Stimulated activated CD4-positive, alpha-beta T cell treated with anti-CD3 and anti-CD28 coated beads, TNF-alpha, amount 100 ng/mL, for 1 hour (primary cell): ENCODE measurements at places on chromosomes 2 and 18.

DNA sequence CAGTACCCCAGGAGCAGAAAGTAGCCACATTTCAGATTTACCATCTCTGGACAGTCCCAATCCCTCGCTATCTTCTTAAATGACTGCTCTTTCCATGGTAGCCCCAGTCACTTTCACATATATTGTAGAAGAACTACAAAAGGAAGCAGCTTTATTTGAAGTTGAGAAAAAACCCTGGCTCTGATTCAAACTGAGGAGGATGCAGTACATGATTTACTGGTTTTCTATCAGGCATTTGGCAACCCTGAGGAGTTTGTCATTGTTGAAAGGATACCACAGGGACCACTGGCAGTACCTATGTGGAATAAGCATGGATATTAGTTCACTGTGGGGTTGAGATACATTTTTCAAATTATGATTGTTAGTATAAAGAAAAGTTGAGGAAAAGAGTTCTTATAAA, 640.9 kb upstream of the SETBP1 start:
- DNase-seq, result no peak

DNA sequence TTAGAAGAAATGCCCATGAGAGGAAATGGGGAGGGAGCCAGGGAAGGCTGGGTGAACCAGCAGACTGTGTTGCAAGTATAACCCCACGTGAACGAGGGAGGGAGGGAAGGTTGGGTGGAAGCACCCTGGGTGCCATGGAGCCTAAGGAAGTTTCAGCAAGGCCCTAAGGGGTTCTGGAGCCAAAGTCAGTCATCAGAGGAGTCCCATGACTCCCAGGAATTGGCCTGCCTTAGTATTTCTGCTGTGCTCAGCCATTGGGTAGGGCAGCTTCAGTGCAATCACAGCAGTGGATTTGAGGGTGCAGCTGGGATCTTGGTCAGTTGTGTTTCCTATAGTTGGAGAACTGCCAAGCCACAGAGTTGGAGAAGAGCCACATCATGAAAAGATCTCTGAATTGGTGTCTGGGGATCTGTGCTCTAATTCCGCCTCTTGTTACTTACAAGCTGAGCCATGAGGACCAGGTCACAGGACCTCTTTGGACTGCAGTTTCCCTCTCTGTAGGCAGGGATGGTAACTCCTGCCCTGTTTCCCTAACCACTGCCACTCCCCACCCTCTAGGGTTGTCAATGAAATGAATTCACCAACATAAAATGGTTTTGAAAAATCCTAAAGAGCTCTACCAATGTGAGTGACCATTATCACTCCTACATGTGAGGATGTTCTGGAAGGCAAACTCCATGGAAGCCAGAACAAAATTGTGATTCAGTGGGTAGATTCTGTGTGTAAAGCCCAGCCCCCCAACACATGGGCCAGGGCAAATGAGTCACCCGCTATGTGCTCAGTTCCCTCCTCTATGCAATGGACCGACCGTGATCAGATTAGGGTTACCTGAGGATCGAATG, 108.9 kb downstream of the CLIP4 start:
- no peak for DNase-seq

- DNase-seq, result no peak
Measured at GRCh38 chr2:235597081-235597615, 103.3 kb downstream of the AGAP1 start.

DNA sequence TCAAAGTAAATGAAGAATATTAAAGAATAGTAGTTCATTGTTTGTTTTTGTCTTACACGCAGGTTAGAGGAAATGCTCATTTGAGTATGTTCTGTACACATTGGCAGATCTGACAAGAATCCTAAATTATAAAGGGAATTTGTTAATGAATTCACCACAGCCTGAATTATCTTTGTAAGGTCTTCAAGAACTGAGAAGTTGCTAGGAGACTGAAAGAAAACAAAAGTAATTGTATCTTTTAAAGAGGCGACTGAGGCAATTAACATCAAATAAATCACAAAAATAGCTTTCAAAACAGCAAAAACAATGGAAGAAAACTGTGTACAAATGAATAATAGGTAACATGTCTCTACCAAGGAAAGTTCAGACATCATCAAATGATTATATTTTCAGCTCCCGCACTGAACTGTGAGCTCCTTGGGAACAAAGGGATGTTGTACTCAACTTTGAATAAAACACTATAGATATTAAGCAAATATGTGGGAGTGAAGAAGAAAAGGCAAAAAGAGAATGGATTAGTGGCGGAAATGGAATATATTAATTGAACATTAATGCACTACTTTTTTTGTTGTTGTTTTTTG, 51.7 kb upstream of the ATIC start:
- DNase-seq, result no peak

GRCh38 chr18:37161491-37161890, 332.6 kb downstream of the KIAA1328 start:
- no peak for DNase-seq

DNA sequence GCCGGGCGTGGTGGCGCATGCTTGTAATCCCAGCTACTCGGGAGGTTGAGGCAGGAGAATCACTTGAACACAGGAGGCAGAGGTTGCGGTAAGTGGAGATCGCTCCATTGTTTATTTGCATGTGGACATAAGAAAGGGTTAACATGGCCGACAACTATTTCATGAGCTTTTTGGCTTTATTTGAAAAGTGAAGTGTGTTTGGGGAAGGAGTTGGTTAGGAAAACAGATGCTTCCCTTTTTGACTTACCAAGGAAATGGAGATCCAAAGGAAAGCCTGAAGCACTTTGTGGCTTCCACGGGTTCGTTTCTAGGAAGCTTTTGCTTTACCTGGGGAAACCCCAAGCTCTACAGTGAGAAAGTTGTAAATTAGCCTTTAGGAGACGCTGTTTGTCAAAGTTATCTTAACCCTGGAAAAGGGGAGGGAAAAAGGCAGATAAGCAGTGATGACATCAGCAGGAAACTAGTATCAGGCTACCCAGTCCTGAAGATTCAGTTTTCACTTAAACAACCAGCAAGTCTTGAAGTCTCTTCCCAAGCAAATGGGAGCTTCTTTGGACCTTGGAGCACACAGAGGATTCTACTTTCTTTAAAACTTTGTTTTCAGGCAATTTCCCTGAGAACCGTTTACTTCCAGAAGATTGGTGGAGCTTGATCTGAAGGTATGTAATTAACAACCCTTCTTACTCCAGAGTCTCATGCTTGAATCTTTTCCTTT, at the start of gene CASP10:
Gene CASP10 (plus strand): TSS at position 492 of the 715 bp plus-strand sequence. CDS start 2,637 bp downstream, outside the sequence.
- DNase-seq, result no peak

DNA sequence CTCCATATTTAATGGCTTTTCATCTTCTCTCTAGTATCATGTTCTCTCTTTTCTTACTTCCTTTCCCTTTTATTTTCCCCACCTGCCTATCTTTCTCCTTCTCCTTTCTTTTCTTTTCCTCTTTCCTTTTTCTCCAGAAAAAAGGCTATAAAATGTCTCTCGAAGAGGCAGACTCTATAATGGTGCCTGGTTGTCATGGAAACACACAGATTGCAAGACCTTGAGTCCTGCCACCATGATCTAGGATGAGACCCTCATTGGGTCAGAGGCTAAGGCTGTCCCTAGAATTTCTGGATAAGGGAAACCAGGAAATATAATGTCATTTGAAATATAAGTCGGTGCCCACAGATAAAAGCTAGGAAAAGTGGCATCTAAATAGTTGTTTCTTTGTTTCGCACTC, 36.5 kb upstream of the LHCGR start:
- DNase-seq, result no peak

GRCh38 chr2:142580691-142581090, 296.8 kb upstream of the KYNU start:
- DNase-seq, result no peak

GRCh38 chr2:158214431-158214830, 112.8 kb downstream of the UPP2 start:
- no peak for DNase-seq
